Endothelial cell (in vitro differentiated cells): ENCODE measurements at places on chromosomes 4 and X. TPM values are rescaled to one million over a fixed set of nuclear protein-coding genes. Genes with fewer than 3 reads are reported as not detected.

NKX3-2 gene
- 4.5 TPM for total RNA-seq

LDOC1 gene
- total RNA-seq = 38.1 TPM

RHOXF2B gene
- total RNA-seq = not detected

F8A3 gene
- total RNA-seq = 0.31 TPM

MND1 gene
- 5.5 TPM for total RNA-seq

POU3F4 gene
- total RNA-seq = not detected

POLN gene
- total RNA-seq = 2.5 TPM

CXorf65 gene
- not detected for total RNA-seq

NPY5R gene
- total RNA-seq = 0.38 TPM

REELD1 gene
- total RNA-seq = 0.26 TPM

HSD17B13 gene
- not detected for total RNA-seq

FAM241A gene
- 15.6 TPM for total RNA-seq

GRCh38 chr4:102328045-102328444 lies 17.2 kb downstream of the SLC39A8 start:
- H3K27me3 ChIP-seq = peaks cover 1% of the 10 kb centered on the region
- DNase-seq = no peak
- H3K4me3 ChIP-seq = no peak overlapping the region
- H3K36me3 ChIP-seq = peaks cover 19% of the 10 kb centered on the region
- peaks cover 65% of the 10 kb centered on the region for H3K4me1 ChIP-seq
- peak overlapping the region; percentile 27 for H3K27ac ChIP-seq

DNA sequence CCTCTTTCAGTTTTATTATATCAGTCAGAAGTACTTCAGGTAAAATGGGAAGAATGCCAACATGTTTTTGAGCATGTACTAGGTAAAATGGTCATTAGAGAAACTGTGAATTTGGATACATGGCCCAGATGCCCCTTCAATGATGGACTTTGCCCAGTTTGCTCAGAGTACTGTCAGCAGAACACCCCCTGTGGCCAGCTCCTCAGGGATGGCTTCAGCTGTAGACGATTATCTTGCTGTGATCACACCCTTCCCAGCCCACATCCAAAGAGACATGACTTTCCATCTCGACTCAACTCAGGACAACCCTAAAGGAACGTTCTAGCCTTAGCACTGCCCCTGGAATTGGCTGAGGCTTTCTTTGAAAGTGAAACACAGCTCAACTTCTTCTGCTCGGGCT lies 439.1 kb downstream of the PACRGL start:
- peaks cover 3% of the 10 kb centered on the region for H3K4me1 ChIP-seq
- no peak for DNase-seq
- no peak overlapping the region for H3K4me3 ChIP-seq
- H3K27me3 ChIP-seq = peaks cover 1% of the 10 kb centered on the region

DNA sequence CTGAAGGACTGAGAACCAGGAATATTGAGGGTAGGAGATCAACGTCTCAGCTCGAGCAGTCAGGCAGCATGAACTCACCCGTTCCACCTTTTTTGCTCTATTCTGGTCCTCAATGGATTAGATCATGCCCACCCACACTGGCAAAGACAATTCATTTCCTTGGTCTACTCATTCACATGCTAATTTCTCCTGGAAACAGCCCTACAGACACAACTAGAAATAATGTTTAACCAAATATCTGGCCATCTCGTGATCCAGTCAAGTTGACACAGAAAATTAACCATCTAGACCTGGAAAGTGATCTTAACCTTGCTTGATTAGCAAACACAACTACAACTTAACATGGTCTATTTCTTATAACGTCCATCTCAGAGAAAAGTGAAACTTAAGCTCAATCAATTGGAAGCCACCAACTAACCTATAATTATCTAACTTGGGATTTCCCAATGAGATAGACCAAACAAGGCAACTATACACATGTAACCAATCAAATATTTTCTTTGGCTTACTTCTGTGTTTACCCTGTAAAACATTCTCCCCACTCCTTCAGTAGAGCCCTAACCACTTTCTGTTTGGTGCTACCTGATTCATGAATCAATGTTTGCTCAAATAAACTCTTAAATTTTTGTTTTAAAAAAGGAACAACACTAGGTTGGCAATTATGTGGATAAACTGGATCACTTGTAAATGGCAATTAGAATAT lies 69.7 kb upstream of the MAMLD1 start:
- no peaks in the 10 kb centered on the region for H3K36me3 ChIP-seq
- H3K27ac ChIP-seq = no peak overlapping the region

GRCh38 chrX:41711021-41711667 lies 12.8 kb upstream of the GPR82 start:
- no peak overlapping the region for H3K27ac ChIP-seq
- H3K27me3 ChIP-seq = no peaks in the 10 kb centered on the region
- no peak for DNase-seq
- H3K36me3 ChIP-seq = peaks cover 6% of the 10 kb centered on the region
- H3K4me1 ChIP-seq = peaks cover 7% of the 10 kb centered on the region

DNA sequence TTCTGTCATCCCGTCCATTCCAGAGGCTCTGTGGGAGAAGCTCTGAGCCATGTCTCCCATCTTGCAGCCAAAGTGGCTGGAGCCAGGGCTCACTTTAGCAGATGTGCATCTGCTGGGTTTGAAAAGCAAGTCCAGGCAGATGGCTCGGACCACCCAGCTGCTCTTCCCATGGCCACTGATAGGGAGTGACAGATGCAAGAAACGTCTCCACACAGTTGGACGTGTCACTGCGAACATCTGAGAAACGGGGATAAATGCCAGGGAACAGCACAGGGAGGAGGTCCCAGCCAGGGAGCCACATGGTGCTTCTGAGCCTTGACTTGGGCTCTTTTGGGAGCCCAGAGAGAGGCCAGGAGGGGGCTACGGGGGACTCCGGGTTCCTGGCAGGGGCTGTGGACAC lies 242.3 kb downstream of the AFAP1 start:
- no peaks in the 10 kb centered on the region for H3K36me3 ChIP-seq
- peaks cover 4% of the 10 kb centered on the region for H3K4me1 ChIP-seq
- DNase-seq = no peak
- H3K4me3 ChIP-seq = no peak overlapping the region
- H3K27ac ChIP-seq = no peak overlapping the region

GRCh38 chr4:77992581-77992980 lies 64.5 kb upstream of the FRAS1 start:
- peaks cover 30% of the 10 kb centered on the region for H3K4me1 ChIP-seq
- H3K4me3 ChIP-seq = no peak overlapping the region
- peaks cover 2% of the 10 kb centered on the region for H3K27me3 ChIP-seq

GRCh38 chr4:92128676-92129075 lies 175.1 kb upstream of the GRID2 start:
- no peaks in the 10 kb centered on the region for H3K27me3 ChIP-seq
- no peak for DNase-seq
- no peak overlapping the region for H3K4me3 ChIP-seq
- no peaks in the 10 kb centered on the region for H3K36me3 ChIP-seq
- no peak overlapping the region for H3K27ac ChIP-seq

GRCh38 chrX:40012868-40013265 lies 84.9 kb downstream of the BCOR start:
- no peak overlapping the region for H3K27ac ChIP-seq
- H3K4me3 ChIP-seq = no peak overlapping the region
- H3K4me1 ChIP-seq = peaks cover 21% of the 10 kb centered on the region
- peaks cover 5% of the 10 kb centered on the region for H3K27me3 ChIP-seq

DNA sequence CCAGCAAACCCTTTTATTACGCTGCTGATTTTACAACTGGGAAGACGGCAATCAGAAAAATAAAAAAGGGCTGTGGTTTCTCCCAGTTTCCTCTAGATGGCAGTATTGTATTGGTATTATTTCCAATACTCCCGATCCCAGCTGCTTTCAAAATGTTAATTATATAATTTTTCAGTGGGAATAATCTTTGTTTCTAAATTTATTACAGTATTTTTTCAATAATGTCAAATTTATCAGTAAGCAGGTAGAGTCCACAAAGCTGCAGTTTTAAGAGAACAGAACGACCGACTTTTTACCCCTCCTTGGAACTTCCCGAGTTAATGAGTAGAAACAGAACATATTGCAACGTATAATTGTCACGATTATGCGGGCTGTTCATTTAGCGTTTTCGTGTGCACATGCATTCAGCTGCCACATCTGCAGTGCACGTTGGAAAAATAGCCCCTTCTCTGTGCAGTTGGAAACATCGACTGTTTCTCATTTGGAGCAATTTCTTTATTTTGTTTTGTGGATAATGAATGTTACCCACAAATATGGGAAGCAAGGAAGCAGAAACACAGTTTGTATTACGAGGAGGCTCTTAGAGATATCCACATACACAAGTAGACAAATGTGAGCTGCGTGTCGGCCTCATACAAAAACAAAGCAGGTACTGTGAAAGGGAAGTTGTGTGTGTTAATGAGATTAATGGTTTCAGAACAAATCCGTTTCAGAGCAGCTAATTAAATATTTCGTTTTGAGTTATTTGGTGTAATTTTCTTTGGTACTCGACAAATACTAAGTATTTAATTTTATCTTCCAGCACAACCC lies 188.0 kb downstream of the STIM2 start:
- H3K27ac ChIP-seq = no peak overlapping the region
- peaks cover 2% of the 10 kb centered on the region for H3K27me3 ChIP-seq
- H3K4me1 ChIP-seq = peaks cover 3% of the 10 kb centered on the region
- no peak for DNase-seq
- no peak overlapping the region for H3K4me3 ChIP-seq
- no peaks in the 10 kb centered on the region for H3K36me3 ChIP-seq

GRCh38 chr4:37936889-37937498 lies 23.2 kb upstream of the PTTG2 start:
- H3K27me3 ChIP-seq = peaks cover 4% of the 10 kb centered on the region
- H3K36me3 ChIP-seq = peaks cover 4% of the 10 kb centered on the region
- no peak for DNase-seq
- no peak overlapping the region for H3K27ac ChIP-seq
- H3K4me1 ChIP-seq = no peaks in the 10 kb centered on the region
- no peak overlapping the region for H3K4me3 ChIP-seq

- H3K27ac ChIP-seq = no peak overlapping the region
- H3K4me1 ChIP-seq = peaks cover 3% of the 10 kb centered on the region
- no peak overlapping the region for H3K4me3 ChIP-seq
- DNase-seq = no peak
- H3K36me3 ChIP-seq = no peaks in the 10 kb centered on the region
These were observed 48.1 kb upstream of the RASGEF1B start for GRCh38 chr4:81519856-81520255.

DNA sequence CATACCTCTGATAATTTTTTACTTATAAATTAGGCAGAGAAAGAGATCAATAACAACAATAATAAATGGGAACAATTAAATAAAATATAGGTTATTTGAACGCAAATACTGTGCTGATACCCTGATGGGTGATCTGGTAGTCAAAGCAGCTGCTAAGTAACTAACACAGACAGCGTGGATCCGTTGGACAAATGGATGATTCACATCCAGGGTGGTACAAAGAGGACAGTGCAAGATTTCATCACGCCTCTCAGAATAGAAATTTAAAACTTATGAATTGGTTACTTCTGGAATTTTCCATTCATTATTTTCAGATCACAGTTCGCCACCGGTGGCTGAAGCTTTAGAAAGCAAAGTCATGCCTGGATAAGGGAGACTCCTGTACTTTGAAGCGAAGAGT lies 1066.0 kb upstream of the ADGRL3 start:
- H3K36me3 ChIP-seq = no peaks in the 10 kb centered on the region
- H3K4me3 ChIP-seq = no peak overlapping the region
- no peak overlapping the region for H3K27ac ChIP-seq
- no peak for DNase-seq
- no peaks in the 10 kb centered on the region for H3K4me1 ChIP-seq
- H3K27me3 ChIP-seq = no peaks in the 10 kb centered on the region

- no peak for DNase-seq
- peaks cover 5% of the 10 kb centered on the region for H3K4me1 ChIP-seq
- H3K27me3 ChIP-seq = peaks cover 2% of the 10 kb centered on the region
- no peak overlapping the region for H3K4me3 ChIP-seq
These were observed 9.0 kb upstream of the CD99L2 start for GRCh38 chrX:150907474-150907873.

- H3K4me3 ChIP-seq = no peak overlapping the region
- no peak for DNase-seq
- H3K4me1 ChIP-seq = no peaks in the 10 kb centered on the region
- no peaks in the 10 kb centered on the region for H3K36me3 ChIP-seq
These were observed 21.5 kb upstream of the LRAT start for GRCh38 chr4:154722262-154722661.

DNA sequence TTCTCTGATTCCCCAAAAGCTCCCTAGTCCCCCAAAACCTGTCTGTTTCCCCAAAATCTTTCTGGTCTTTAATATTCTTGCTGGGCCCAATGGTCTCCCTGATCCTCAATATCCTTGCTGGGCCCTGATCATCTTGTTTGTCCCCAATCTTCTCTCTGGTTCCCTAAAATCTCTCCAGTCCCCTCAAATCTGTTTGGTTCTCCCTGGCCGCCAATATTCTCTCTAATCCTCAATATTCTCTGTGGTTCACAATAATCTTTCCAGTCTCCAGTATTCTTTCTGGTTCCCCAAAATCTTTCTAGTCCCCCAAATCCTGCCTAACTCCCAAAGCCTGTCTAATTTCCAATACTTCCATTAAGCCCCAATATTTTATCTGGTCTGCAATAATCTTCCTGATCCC lies 18.5 kb downstream of the P2RY8 start:
- no peak for DNase-seq
- H3K36me3 ChIP-seq = peaks cover 15% of the 10 kb centered on the region
- peaks cover 7% of the 10 kb centered on the region for H3K27me3 ChIP-seq

- no peak overlapping the region for H3K4me3 ChIP-seq
- peaks cover 6% of the 10 kb centered on the region for H3K36me3 ChIP-seq
- H3K27ac ChIP-seq = no peak overlapping the region
- H3K4me1 ChIP-seq = no peaks in the 10 kb centered on the region
- H3K27me3 ChIP-seq = no peaks in the 10 kb centered on the region
- DNase-seq = no peak
These were observed 124.7 kb downstream of the CAMK2D start for GRCh38 chr4:113636877-113637276.

DNA sequence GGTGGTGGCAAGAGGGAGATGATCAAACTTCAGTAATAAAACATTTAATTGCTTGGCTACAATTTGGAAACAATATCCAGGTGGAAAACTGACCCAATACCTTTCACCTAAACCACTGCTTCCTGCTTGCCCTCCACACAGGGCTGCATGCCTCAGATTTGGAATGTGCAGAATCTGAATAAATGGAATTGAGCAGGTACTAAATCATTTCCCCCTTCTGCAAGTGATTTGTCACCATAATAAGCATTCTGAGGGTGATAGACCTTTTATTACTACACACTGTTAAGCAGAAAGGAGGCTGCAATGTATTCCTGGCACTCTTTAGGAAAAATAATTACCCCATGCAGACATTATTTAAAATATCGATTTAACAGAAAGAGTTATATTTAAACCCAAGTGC lies 291.8 kb downstream of the IDS start:
- no peak overlapping the region for H3K27ac ChIP-seq
- no peak overlapping the region for H3K4me3 ChIP-seq
- no peak for DNase-seq
- H3K36me3 ChIP-seq = no peaks in the 10 kb centered on the region
- no peaks in the 10 kb centered on the region for H3K27me3 ChIP-seq

DNA sequence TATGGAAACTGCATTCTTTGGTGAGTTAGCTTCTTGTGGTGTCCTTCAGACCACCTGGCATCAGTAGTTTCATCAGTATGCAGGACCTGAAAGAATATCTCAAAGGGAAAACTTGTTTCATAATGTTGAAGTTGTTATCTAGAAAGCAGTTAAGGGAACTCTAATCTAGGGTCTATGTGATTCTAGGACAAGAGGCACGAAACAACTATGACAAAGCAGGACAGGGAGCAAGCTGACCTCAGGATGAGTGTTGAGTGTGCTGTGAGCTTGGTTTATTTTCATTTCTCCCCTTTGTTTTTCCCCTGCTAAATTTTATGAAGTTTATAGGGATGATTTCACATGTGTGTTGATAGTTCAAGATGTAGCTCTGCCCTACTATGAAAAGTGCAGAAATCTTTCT lies 65.7 kb downstream of the MXRA5 start:
- H3K4me3 ChIP-seq = no peak overlapping the region
- no peaks in the 10 kb centered on the region for H3K4me1 ChIP-seq
- no peak overlapping the region for H3K27ac ChIP-seq
- no peak for DNase-seq
- no peaks in the 10 kb centered on the region for H3K27me3 ChIP-seq
- no peaks in the 10 kb centered on the region for H3K36me3 ChIP-seq
